ENCODE measurements at places on chromosomes 16 and 17. TPM values are rescaled to one million over a fixed set of nuclear protein-coding genes. Genes with fewer than 3 reads are reported as not detected.

The HEATR3 gene
- total RNA-seq = 14.8 TPM

The RFWD3 gene
- 10.7 TPM for total RNA-seq

The HSPB9 gene
- total RNA-seq = not detected

The WNT9B gene
- total RNA-seq = not detected

The CCL8 gene
- not detected for total RNA-seq

The KRT28 gene
- total RNA-seq = not detected

The KRTAP4-4 gene
- total RNA-seq = not detected

The CSH1 gene
- not detected for total RNA-seq

The XPO6 gene
- total RNA-seq = 112 TPM

The PRKCB gene
- 0.16 TPM for total RNA-seq

The SLC13A5 gene
- not detected for total RNA-seq

The GDE1 gene
- 34.3 TPM for total RNA-seq

The SHMT1 gene
- 20.3 TPM for total RNA-seq

The MEIOC gene
- total RNA-seq = not detected

The CHTF8 gene
- total RNA-seq = 20.0 TPM

All from fibroblast of the aortic adventitia (primary cell).